ENCODE measurements at places on chromosomes 3 and 15.

DNA sequence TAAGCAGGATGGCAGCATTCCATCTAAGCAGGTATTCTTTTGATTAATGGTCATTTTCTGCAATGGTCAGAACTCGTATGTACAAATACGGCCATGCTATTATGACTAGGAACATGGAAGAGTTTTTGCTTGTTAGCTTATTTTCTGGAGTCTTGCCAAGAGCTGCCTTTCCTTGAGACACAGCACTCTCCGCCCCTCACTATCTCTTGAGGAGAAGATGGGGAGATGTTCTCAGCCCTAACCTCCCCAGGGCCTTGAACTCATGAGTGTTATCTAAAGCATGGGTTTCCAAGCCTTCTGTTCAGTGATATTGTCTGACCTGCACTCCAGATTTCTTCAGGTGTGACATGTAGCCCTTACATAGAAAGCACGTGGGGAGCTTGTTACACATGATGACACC lies 65.9 kb upstream of the ACTC1 start:
- DNase-seq, result no peak

GRCh38 chr3:24387493-24387892 lies 107.2 kb downstream of the THRB start:
- no peak for DNase-seq

- DNase-seq, result no peak
These were observed 68.1 kb upstream of the CTNNB1 start for GRCh38 chr3:41131224-41131623.

GRCh38 chr3:37952564-37952963 lies 38.0 kb upstream of the VILL start:
- DNase-seq, result no peak

DNA sequence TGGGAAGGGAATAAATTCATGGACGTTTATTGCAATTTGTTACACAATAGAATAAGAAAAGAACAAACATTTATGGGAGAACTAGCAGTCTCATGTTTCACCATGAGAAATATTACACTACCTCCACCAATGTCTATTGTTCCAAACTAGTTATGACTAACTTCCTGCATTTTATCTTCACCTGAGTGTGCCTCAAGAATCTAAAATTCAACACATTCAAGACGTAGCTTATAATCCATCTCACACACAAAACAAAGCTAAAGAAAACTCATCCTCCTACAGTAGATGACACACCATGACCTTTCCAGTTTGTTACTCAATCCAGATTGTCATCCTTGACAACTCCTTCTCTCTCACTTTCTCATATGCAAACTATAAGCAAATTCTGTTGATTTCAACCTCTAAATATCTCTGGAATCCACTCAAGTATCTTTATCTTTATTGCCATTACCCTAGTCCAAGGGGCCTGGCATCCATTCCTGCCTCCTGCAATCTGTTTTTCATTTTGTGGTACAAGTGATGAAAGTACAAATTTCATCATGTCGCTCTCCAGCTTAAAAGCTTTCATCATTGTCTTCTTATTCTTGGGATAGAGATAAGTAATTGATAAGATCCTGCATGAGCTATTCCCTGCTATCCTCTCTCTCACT lies 229.9 kb downstream of the NR2F2 start:
- DNase-seq, result no peak

GRCh38 chr15:37291920-37292319 lies 191.6 kb upstream of the MEIS2 start:
- no peak for DNase-seq

DNA sequence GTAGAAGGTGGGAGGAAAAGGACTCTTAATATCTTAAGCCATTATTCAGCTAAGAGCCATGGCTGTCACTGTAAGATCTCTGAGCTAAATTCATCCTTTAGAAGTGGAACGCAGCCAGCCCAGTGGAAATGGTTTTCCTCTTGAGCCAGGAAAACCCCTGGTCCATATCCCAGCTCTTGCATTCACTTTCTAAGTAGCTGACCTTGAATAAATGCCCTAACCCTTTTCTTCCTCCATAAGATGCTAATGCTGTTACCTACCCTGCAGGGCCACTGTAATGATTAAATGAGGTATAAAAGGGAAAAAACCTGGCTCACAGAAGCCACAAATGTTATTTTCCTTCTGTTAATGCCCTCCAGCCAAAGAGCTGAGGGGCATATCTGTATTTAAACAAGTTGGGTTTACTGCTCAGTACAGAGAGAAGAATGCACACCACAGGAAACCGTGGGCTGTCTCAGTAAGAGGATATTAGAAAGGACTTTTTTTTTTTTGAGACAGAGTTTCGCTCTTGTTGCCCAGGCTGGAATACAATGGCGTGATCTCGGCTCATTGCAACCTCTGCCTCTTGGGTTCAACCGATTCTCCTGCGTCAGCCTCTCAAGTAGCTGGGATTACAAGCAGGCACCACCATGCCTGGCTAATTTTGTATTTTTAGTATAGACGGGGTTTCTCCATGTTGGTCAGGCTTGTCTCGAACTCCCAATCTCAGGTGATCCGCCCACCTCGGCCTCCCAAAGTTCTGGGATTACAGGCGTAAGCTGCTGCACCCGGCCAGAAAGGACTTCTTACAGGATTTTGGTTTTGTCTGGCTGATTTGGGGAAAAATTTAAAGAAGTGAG lies 6.8 kb downstream of the UBL7 start:
- DNase-seq, result no peak

DNA sequence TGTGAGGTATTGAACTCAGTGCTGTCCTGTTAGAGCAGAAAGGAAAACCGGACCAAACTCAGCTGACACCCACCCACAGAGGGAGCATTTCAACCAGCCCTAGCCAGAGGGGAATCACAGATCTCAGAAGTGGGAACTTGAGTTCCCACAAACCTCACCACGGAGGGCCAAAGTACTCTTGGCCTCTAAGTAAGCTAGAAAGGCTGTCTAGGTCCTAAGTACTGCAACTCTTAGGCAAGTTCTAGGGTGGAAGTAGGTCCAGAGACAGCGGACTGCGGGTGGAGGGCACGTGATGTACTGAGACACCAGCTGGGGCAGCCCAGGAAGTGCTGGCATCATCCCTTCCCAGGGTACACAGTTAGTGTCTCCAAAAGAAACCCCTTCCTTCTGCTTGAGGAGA lies 34.1 kb downstream of the EOMES start:
- DNase-seq, result no peak

- DNase-seq, result no peak
These were observed 41.2 kb downstream of the HPS3 start for GRCh38 chr3:149170672-149171071.

DNA sequence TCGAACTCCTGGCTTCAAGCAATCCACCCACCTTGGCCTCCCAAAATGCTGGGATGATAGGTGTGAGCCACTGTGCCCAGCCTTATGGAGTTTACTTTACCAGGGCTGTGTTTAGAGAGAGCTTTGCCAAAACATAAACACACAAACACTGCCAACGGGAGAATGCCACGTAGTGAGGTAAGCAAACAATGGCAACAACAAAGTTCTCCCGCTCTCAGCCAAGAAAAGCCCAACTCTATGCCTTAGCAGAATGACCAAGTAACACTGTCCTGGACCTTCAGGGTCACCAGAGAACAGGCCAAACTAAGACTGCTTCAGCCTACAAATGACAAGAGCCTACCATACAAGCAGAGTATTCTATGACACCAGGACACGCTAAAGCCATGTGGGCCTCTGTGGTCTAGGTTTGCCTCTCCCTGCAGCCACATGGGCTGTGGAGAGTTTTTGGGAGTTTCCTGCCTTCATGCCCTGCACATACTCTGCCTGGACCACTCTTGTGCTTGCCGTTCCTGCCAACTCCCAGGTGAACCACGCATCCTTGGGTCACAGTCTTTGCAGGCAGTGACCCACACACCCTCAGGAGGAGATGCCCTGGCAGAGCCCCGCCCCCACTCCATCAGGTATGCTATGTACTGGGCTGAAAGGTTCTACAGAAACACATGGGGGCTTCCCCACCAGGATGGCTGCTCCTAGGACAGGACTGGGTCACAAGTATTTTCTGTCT lies 21.6 kb upstream of the CNBP start:
- DNase-seq, result no peak

DNA sequence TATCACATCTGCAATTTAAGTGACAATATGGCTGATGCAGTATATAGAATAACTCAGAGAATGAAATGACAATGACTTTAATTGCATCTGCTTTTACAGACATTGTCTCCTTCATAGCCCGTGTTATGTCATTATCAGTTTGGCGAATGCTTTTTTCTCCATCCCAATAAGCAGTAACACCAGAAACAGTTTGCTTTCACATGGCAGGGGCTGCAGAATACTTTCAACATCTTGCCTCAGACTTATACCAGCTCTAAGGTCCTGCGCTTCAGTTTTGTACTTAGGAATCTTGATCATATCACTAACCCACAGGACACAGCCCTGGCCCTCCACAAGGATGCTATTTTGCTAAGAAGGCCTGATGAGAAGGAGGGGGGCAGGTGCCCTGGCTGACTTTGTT lies 49.9 kb upstream of the SPESP1 start:
- DNase-seq, result no peak

DNA sequence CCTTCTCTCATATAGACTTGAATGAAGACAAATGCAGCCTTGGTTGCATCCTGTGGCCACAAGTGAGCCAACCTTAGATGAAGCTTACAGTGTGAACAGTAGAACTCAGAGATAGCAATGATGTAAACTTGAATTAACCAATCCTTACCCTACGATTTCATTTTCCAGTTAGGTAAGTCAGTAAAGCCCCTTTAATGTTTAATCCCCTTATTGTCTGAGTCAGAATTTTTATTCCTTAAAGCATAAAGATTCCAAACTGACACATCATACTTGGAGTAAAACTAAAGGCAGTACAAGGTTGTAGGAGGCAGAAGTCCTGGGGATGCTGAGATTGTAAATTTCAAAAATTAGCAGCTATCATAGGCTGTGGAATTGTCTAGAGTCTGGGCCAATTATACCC lies 507.8 kb upstream of the DPH6 start:
- DNase-seq, result no peak

DNA sequence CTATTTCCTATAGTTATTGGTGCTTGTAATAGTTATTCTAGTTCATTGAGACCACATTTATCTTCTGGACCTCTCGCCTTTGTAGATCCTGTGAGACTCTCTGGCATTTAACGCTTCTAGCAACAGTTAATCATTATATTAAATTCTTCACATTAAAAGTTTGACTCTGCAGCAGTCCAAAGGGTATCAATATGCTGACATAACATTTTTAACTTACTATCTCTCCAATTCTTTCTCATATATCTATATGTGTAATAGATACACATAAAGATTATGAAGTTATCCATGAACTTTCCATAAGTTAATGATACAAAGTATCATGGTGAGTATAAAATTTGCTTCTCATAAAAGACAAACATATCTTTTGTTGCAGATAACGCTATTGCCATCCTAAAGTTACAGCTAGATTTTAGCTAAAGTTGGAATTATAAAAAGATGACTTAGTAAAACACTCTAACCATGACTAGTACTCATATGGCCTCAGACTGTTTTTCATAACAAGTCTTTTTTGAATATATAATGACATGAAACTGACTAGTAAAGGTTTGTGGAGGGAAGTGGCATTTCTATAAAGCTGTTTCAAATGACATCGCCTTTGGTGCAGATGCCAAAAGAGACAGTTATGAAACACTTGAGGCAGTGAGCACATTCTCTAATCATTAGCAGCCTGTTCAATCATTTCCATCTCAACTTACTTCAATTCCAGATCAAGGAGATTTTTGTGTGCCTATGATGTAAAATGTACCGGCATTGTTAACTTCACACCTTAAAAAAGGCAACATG lies 379.3 kb upstream of the CBLB start:
- DNase-seq, result no peak

DNA sequence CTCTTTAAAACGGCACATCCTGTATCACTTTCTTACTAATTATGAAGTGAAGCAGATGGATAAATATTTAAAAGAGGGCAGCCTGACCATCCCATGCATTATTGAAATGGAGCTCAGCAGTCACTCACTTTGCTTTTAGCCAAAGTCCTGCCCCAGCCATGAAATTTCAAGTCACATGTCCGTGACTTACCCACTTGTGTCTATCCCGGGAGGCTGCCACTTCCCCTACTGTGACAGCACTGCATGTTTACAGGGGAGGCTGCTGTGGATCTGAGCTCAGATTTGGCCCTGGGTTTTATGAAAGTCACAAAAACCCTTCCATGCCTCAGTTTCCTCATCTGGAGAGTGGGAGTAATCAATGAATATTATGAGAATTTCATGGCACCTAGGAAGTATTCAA lies 17.9 kb upstream of the LRRK1 start:
- no peak for DNase-seq

DNA sequence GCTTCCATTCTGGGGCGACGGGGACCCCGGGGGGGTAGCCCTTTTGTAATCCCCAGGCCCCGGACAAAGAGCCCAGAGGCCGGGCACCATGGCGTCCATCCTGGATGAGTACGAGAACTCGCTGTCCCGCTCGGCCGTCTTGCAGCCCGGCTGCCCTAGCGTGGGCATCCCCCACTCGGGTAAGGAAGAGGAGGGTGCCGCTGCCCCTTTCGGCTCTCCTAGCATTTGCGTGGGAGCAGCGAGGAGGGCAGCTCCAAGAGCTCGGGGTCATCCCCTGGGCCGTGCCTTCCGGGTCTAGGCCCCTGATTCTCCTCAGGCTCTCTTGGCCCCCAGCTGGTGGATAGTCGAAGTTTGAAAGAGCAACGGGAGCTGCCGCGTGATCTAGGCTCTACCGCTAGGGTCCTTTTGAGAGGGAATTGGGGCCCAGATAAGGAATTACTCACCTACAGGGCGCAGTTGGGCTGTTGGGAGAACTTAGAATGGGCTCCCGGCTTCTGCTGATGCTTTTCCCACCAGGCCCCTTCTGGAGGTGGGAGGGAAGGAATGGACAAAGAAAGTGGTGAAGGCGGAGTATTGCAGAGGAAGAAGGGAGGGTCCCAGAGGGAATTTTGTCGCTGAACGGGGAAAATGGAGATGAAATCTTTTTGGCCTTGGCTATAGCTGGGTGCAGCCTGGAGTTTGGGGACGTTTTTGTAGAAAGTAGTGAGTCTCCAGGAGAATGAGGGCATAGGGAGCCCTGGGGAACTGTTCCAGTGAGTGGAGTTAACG lies 615 bp downstream of the VPS18 start:
- DNase-seq, result peak; percentile 79

DNA sequence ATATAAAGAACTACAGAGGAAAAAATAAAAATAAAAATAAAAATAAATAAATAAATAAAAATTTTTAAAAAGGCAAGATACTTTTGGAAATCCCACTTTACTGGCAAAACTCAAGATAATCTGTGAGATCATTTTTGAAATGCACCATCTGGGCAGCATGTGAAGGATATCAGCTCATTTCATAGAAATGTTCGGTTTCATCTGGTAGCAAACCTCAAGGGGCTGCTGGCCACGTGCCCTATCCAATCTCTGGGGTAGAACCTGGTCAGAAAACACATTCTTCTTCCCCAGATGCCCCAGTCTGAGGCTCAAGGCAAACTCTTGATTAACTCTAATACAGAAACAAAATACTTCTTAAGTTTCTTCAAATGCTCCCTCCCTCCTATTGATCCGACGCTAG lies 166.0 kb downstream of the FMN1 start:
- DNase-seq, result no peak

GRCh38 chr3:178870085-178870484 lies 201.5 kb downstream of the ZMAT3 start:
- DNase-seq, result no peak

GRCh38 chr3:86969500-86970189 lies 21.3 kb downstream of the VGLL3 start:
- DNase-seq, result no peak

GRCh38 chr3:63387568-63387967 lies 109.5 kb downstream of the SYNPR start:
- no peak for DNase-seq

Measured in Right ventricle myocardium inferior (tissue), 1 donor.